NCI-H1694 (cell line): ENCODE measurements at places on chromosomes 5 and 9.

DNA sequence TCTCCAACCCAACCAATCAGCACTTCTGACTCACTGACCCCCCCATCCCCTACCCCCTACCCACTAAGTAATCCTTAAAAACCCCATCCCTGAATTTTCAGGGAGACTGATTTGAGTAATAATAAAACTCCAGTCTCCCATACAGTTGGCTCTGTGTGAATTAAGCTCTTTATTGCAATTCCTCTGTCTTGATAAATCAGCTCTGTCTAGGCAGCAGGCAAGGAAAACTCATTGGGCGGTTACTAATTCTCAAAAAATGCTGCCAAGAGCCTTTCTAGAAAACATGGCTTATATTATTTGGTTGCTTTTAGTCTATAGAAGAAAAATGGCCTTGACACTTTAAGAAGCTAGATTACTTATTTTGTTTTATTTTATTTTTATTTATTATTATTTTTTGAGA is 131.7 kb downstream of the SUSD1 start:
- no peak for DNase-seq

GRCh38 chr5:31366941-31367340 is 165.0 kb downstream of the DROSHA start:
- no peak for DNase-seq

- peak; percentile 48 for DNase-seq
These were observed at the start of gene MPDZ for GRCh38 chr9:13279284-13280141. MPDZ (minus strand) TSS chr9:13279692; CDS start chr9:13250315, 29,377 bp downstream.

DNA sequence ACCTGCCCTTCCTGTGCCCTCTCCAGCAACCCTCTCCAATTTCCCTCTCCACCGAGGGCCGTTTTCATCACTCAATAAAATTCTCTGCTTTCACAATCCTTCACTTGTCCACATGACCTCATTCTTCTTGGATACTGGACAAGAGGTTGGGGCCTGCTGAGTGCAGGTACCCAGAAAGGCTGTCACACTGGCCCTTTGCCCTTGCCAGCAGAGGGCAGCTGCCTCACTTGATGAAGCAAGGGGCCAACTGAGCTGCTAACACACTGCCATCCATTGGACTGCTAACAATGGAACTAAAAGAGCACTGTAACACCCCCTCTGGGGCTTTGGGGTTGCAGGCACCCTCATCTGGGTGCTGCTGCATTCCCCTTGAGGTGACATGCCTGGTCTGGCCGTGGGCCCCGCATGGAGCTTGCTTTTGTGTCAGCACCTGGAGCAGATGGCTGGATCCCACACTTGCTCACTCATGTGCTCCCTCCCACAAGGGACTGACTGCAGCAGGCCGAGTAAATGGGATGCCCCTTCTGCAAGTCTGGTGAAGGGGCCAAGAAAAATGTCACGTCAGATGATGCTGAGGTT is 308.1 kb upstream of the ADCY2 start:
- no peak for DNase-seq

GRCh38 chr5:5886812-5887486 is 464.5 kb downstream of the ICE1 start:
- no peak for DNase-seq
